IPS DF 19.7 (cell line): ENCODE measurements at places on chromosomes 11 and 22.

- DNase-seq, result no peak
These were observed 1.9 kb downstream of the HTR3B start for GRCh38 chr11:113906516-113906915.

DNA sequence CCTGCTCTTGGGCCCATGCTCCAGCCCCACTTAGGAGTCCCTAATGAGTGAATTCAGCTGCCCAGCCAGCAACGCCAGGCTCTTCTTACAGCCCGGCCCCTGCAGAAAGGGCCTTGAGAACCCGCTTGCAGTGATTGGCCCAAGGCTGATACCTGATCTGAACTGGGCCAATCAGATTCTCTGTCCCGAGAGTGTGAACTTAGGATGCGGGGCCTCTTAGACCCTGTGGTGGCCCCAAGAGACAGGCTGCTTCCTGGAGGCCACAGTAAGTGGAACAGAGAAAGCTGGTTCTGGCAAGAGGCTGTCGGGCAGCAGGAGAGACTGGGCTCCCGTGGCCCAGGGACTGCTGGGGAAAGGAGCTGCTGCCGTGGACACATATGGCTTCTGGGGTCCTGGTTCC lies 11.5 kb downstream of the VSTM5 start:
- DNase-seq, result peak; percentile 17

- no peak for DNase-seq
These were observed 150.5 kb upstream of the NAV2 start for GRCh38 chr11:19562156-19562555.

- DNase-seq, result no peak
These were observed 63.6 kb upstream of the PPARA start for GRCh38 chr22:46086577-46087335.

- no peak for DNase-seq
These were observed 2.5 kb downstream of the TXN2 start for GRCh38 chr22:36478966-36479365.
